ENCODE measurements at places on chromosomes 11 and 22. TPM values are rescaled to one million over a fixed set of nuclear protein-coding genes. Genes with fewer than 3 reads are reported as not detected.

Gene GRM5
- total RNA-seq, result not detected

DNA sequence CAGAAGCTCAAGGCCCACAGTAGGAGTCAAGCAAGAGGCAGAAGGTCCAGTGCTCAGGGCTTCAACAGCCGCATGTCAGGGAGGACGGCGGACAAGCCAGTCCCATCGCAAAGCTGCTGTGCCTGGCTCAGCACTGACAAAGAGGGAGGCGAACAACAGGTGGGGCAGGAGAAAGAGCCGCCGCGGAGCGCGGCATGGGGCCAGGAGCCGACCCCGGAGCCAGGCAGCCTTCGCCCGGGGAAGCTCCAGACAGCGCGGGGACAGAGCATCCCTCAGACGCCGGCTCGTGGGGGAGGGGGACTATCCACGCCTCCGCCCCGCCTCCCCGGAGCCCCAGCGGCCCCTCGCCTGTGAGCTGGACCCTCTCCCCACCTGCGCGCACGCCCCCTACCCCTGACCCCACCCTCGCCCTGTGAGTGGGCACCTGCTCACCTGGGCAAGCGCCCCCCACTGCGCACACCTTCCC is 369 bp downstream of the DHCR7 start:
- H3K36me3 ChIP-seq, result peaks cover 3% of the 10 kb centered on the region
- H3K27ac ChIP-seq, result 0 out of 2 replicates have a peak overlapping the region, but pooled peaks have one; percentile 42
- peak overlapping the region; percentile 57 for H3K4me3 ChIP-seq
- H3K4me1 ChIP-seq, result 0 out of 2 replicates have a peak, but pooled peaks cover 3% of the 10 kb centered on the region
- no peak for DNase-seq

- 0 out of 2 replicates have a peak, but pooled peaks cover 5% of the 10 kb centered on the region for H3K27me3 ChIP-seq
- H3K36me3 ChIP-seq, result no peaks in the 10 kb centered on the region
- no peak overlapping the region for H3K27ac ChIP-seq
- H3K4me1 ChIP-seq, result no peaks in the 10 kb centered on the region
- DNase-seq, result no peak
Observed at GRCh38 chr11:57584341-57584740, 13.1 kb upstream of the SERPING1 start.

GRCh38 chr22:49255154-49255553 is 572.5 kb downstream of the BRD1 start:
- H3K4me3 ChIP-seq, result no peak overlapping the region
- no peaks in the 10 kb centered on the region for H3K27me3 ChIP-seq

DNA sequence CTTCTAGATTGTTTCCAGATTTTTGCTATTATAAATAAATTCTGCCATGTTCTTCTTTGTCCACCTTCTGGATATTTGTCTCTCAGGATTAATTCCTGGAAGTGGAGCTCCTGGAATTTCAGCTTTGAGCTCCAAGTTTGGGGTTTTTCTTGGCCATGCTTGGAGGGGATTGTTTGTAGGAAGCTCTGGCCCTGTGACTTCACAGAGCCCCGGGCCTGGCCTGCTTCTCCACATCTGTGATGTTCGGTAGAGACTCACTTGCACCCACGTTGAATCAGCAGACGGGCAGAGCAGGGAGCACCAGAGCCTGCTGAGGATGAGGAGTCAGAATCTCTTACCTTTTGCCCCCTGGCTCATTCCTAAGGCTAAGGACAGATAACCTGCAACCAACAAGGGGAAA is 35.7 kb downstream of the LRRC32 start:
- H3K36me3 ChIP-seq, result no peaks in the 10 kb centered on the region
- H3K27me3 ChIP-seq, result no peaks in the 10 kb centered on the region
- no peak overlapping the region for H3K27ac ChIP-seq
- no peaks in the 10 kb centered on the region for H3K4me1 ChIP-seq
- no peak overlapping the region for H3K4me3 ChIP-seq

All from SJSA1 (cell line).